Memory B cell (primary cell): ENCODE measurements at places on chromosomes 7 and 10.

GRCh38 chr7:4733936-4734528 lies 41.4 kb upstream of the AP5Z1 start:
- DNase-seq, result no peak

GRCh38 chr10:44132361-44133289 lies 252.3 kb downstream of the CXCL12 start:
- no peak for DNase-seq

DNA sequence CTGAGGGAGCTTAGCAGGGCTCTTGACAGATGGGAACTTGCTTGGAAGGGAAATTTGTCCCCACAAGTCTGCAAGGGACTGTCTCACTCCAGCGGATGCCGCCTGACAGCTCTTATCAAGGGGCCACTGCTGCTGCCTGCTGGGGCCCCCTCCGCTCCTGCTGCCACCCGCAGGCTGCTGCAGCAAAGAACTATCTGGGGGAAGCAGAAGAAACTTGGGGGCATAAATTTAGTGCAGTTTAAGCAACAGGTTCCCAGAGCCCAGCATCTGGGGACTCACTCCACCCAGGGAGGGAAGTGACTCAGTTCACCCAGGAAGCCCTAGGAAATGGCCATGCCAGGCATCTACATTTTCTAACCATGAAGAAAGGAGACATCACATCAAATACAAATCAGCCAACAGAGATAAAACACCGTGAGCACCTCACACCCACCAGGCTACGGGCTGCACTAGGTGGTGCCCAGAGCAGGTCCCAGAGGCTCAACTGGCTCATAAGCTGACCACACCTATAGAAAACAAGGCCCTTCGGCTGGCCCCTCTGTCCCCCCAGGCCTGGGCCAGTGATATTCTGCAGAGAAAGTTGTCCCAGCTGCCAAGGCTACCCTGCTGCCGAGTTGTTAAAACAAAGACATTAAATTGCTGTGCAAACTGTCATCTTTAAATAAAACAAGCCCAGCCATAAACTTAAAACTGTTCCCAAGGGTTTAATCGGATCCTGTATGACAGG lies 3.7 kb downstream of the RGS10 start:
- no peak for DNase-seq

DNA sequence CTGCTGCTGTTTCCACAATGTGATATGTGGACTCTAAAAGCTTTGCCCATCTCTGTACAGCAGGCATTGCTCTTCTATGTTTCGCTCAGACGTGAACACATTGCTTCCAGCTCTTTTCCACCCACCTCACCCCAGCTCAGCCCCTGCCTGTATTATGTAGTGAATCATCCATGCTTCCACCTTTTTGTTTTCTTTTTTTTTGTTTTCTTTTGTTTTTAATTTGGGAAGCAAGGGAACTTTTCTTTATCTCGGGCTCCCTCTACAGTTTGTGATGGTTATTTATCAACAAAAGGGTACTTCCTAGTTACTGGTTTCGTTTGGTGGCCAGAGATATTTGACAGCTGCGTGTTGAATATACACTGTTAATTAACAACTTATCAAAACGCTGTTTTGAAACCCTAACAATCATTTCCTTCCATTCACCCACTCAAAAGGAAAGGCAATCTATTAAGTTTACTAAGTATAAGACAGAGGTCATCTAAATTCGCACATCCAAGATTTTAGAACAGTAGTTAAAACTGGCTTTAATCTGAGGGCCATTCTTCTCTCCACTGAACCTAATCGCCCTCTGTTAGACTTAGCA lies 127.9 kb upstream of the STK17A start:
- peak; percentile 10 for DNase-seq

DNA sequence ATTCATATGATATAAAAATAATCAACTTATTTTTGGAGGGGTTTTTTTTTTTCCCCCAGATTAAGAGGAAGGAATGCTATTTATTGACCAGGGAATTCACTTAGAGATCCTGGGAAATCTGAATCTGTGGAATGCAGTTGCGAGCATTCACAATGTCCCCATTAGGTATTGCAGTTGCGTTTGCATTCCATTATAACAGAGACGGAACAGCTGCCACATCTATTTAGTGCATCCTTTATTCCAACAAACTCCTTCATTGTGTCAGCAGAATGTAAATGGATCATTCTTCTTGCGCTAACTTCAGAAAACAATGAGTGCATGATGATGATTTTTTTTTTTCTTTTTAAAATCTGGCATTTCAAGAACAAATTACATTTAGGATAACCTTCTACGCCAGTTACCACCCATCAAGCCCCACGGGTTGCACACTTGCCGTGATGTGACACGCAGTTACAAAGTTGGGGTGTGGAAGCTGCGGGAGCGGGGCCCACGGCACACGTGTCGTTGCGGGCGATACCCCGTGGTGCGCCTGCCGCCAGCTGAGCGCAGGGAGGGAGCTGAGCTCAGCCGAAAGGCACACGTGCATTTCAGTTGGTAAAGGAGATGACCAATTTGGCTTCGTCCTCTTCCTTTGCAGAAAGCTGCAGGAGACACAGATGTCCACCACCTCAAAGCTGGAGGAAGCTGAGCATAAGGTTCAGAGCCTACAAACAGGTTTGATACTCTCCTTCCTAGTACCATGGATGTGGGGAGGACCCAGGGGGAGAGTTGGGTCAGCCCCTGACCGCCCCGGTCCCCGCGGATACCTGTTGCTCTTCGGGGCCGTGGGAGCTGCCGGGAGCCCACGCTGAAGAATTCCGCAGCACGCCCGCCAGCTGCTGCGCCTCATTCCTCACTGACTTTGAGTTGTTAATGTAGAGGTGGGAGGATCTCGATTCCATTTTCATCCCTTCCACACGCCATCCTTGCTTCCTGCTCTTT lies 175.3 kb upstream of the SH2B2 start:
- DNase-seq, result no peak

- no peak for DNase-seq
Measured at GRCh38 chr7:83731154-83731553, 82.2 kb upstream of the SEMA3E start.

- no peak for DNase-seq
Measured at GRCh38 chr10:5632446-5632845, 33.9 kb downstream of the ASB13 start.

- DNase-seq, result no peak
Measured at GRCh38 chr7:15389073-15389472, 172.7 kb downstream of the AGMO start.

DNA sequence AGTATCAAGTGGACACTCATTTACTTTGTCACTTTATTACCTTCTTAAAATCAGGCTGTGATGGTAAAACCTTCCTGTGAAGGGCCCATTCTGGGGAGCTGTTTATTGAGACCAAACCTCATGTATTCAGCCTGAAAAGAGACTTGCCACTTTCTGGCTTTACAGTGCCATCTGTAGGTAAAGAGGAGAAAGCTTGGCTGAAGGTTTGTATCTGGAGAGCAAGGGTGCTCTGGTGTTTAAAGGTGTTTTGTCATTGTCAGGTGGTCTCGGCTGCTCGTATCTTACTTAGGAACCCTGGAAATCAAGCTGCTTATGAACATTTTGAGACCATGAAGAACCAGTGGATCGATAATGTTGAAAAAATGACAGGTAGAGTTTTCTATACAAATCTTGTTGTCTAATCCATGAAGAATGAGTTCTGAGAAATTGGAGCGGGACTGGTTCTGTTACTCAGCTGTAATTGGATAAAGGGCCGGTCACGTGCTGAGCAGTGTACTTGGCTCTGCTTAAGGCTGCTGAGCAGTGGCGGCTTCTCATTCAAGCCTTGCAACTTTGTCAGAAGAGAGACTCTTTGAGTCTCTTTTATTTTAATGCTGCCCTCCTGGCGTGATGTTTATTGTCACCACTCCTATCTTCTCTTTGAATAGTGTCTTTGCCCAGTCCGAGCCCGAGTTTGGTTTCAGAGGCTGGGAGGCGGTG lies 46.9 kb downstream of the AP3M1 start:
- DNase-seq, result no peak

- no peak for DNase-seq
Measured at GRCh38 chr7:133183042-133183794, 69.7 kb upstream of the EXOC4 start.

GRCh38 chr10:34651416-34652195 lies 163.5 kb downstream of the PARD3 start:
- no peak for DNase-seq

DNA sequence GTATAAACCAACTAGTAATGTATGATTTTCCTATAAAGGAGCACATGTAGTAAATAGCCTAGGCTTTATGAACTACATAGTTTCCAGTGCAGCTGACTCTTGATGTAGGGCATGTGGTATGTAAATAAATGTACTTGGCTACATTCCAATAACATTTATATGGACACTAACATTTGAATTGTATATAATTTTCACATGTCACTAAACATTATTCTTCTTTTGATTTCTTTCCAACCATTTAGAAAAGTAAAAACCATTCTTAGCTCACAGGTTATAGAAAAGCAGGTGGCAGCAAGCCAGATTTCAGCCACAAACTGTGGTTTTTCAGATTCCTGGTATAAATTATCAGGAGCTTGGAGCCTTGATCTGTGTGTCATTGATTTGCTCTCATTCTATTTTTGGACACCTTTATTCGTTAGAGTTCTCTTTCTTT lies 1182.0 kb downstream of the CNTNAP2 start:
- no peak for DNase-seq

- no peak for DNase-seq
Measured at GRCh38 chr7:150966002-150966401, 12.1 kb downstream of the KCNH2 start.

GRCh38 chr10:46050941-46051623 lies 5.0 kb upstream of the MSMB start:
- DNase-seq, result no peak

GRCh38 chr10:29214551-29214950 lies 74.3 kb upstream of the LYZL1 start:
- DNase-seq, result no peak

DNA sequence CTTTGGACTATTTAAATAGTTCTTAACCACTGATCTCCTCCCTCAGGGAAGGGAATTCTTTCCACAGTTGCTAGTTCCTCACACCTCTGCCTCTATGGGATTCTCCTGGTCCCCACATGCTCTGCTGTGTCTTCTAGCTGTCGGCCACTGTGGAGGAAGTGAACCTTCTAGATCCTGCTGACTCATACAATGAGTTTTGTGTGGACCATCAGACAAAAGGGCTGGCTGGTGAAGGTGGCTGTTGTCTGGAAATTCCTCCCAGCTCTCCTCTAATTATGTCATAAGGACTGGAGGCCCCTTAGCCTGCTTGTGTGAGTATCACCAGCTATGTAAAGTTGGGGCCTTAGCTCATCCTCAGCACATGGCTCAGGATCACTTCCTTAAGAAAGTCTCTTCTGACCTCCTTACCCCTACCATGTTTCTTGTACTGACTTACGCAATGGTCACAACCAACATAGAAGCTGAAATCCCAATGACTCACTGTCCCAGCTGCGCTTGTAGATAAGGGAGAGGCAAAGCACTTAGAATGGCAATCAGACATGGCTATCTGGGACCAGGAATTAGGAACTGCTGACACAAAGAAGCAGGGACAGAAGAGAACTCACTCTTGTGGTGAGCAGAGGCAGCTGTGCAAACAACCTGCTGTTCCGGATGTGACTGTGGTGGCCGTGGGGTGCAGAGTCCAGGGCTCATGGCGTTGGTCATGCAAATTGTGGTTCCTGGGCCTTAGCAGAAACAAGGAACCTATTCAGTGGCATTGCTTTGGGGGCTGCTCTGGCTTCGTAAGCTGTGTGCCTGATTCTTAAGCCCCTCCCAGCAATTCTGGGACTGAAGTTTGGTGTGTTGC lies 2.5 kb upstream of the MACC1 start:
- DNase-seq, result peak; percentile 64

DNA sequence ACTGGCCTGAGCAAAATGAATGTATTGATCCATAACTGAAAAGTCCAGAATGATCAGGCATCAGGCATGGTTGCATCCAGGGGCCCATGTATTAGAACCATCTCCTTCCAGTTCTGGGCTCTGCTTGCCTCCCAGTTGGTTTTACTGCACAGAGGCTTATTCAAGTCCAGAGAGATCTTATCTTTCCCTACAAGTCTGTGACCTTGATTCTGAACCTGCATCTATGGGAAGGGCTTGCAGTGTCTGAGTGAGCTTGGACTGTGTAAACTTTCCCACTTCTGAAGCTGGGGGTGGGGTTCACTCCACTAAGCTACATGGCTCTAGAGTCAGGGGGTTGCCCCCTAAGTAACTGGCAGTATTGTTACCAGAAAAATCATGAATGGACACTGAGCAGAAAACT lies 136.2 kb downstream of the TCF7L2 start:
- no peak for DNase-seq

DNA sequence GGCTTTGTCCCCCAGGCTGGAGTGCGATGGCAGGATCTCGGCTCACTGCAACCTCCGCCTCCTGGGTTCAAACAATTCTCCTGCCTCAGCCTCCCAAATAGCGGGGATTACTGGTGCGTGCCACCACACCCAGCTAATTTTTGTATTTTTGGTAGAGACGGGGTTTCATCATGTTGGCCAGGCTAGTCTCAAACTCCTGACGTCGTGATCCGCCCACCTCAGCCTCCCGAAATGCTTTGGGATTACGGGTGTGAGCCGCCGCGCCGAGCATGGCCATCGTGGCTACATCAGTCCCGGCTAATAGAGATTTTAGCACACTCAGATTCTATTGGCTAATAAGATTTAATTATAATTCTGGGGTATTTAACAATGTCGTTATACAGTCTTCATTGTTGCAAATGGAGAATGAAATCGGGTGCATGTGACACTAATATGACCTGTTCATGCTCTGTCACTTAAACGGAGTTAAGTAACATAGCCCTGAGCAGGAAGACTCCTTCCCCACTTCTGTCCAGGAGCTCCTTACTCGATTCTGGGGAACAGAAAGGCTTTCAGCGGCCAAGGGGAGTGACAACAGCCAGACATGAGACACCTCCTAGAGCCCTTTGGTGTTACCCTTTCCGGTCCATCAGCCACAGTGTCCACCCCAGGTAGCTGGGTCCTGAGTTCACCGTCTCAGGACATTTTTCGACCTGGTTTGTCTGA lies 40.9 kb upstream of the FAM20C start:
- DNase-seq, result no peak

DNA sequence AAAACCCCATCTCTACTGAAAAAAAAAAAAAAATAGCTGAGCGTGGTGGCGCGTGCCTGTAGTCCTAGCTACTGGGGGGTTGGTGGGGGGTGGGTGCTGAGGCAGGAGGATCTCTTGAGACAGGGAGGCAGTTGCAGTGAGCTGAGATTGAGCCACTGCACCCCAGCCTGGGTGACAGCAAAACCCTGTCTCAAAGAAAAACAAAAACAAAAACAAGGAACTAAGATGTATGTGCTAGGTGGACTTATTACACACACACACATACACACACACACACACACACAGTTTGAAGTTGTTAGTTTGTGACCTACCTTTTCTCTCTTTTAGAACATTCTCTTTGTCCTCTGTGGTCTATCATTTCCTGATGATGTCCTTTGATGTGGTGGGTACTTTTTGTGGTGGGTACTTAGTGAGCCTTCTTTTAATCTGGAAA lies 53.5 kb downstream of the EXOC6 start:
- DNase-seq, result no peak

DNA sequence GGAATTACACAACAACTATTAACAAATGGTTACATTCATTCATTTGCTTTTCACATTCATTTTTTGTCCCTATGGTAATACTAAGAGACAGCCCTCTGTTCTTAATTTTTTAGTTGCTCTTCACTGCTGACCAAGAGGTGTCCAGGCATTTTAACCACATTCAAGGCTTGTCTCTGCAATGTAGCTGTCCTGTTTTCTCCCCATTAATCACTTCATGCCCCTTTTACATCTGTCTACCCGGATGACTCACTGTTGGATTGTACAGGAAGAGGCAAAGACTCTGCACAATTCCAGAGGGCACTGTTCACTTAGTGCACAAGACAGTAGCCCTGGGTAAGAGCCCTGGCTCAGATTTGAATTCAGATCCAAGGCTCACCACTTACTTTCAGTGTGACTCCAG lies 168.5 kb downstream of the NOC3L start:
- no peak for DNase-seq

GRCh38 chr10:62981096-62981495 lies 152.0 kb upstream of the NRBF2 start:
- DNase-seq, result no peak
